ENCODE measurements at places on chromosomes 16 and 17. TPM values are rescaled to one million over a fixed set of nuclear protein-coding genes. Genes with fewer than 3 reads are reported as not detected.

Gene ZNF652
- 9.9 TPM for total RNA-seq

Gene MGRN1
- 37.4 TPM for total RNA-seq

Gene HOXB4
- 0.16 TPM for total RNA-seq

Gene KCNH6
- not detected for total RNA-seq

Gene VAC14
- total RNA-seq = 38.3 TPM

Gene PSME3
- 249 TPM for total RNA-seq

Gene RPUSD1
- total RNA-seq = 49.7 TPM

Gene TMEM238L
- not detected for total RNA-seq

Gene DNAJA2
- 77.0 TPM for total RNA-seq

Gene SLC12A3
- not detected for total RNA-seq

Gene CCDC182
- total RNA-seq = not detected

Gene ENPP7
- total RNA-seq = not detected

Gene TMEM220
- 3.3 TPM for total RNA-seq

Gene PIRT
- not detected for total RNA-seq

Gene CALCOCO2
- total RNA-seq = 81.8 TPM

Gene CES4A
- 1.6 TPM for total RNA-seq

Gene HOXB6
- 6.7 TPM for total RNA-seq

Gene RPL38
- 3,068 TPM for total RNA-seq

Gene ARHGDIG
- 2.2 TPM for total RNA-seq

Gene EPX
- not detected for total RNA-seq

Gene PSMB10
- total RNA-seq = 49.8 TPM

Gene TMEM98
- 48.8 TPM for total RNA-seq

Gene CD300E
- total RNA-seq = not detected

Gene SOX8
- total RNA-seq = 1.5 TPM

Gene EVI2A
- total RNA-seq = not detected

Gene TBC1D3D
- not detected for total RNA-seq

Gene HSD17B2
- total RNA-seq = not detected

Gene NPIPB6
- 3.3 TPM for total RNA-seq

Gene G6PC1
- not detected for total RNA-seq

Gene DYNLL2
- total RNA-seq = 22.9 TPM

Gene RAB26
- 1.8 TPM for total RNA-seq

Gene ZPBP2
- not detected for total RNA-seq

Gene TBX2
- total RNA-seq = 8.0 TPM

Gene PTX4
- total RNA-seq = not detected

Gene PRPF8
- 276 TPM for total RNA-seq

Gene FSCN2
- 2.0 TPM for total RNA-seq

Gene ABCC12
- 0.06 TPM for total RNA-seq

Gene HCRT
- not detected for total RNA-seq

Gene CMTM2
- total RNA-seq = not detected

Gene MPP3
- total RNA-seq = 18.7 TPM

Gene CCL7
- total RNA-seq = 0.61 TPM

Gene KRTAP9-9
- total RNA-seq = not detected

Gene KRTAP3-2
- 0.35 TPM for total RNA-seq

Gene FOXL1
- 1.0 TPM for total RNA-seq

Gene IRX6
- total RNA-seq = not detected

Gene TP53TG3C
- total RNA-seq = 0.11 TPM

Gene GAS2L2
- total RNA-seq = 0.09 TPM

Gene HNF1B
- 30.4 TPM for total RNA-seq

Gene TMEM219
- 94.0 TPM for total RNA-seq

Gene RFWD3
- total RNA-seq = 38.8 TPM

Gene GSG1L2
- not detected for total RNA-seq

Gene GNG13
- total RNA-seq = not detected

Gene CCDC40
- total RNA-seq = 4.5 TPM

Gene FZD2
- total RNA-seq = 41.2 TPM

Gene TK1
- 213 TPM for total RNA-seq

Gene VMP1
- 159 TPM for total RNA-seq

Gene MYH8
- not detected for total RNA-seq

All from A549 treated with CpdA at 1 μM for 4 hours (cell line).